MCF 10A (cell line): ENCODE measurements at places on chromosomes 11 and 22. TPM values are rescaled to one million over a fixed set of nuclear protein-coding genes. Genes with fewer than 3 reads are reported as not detected.

DNA sequence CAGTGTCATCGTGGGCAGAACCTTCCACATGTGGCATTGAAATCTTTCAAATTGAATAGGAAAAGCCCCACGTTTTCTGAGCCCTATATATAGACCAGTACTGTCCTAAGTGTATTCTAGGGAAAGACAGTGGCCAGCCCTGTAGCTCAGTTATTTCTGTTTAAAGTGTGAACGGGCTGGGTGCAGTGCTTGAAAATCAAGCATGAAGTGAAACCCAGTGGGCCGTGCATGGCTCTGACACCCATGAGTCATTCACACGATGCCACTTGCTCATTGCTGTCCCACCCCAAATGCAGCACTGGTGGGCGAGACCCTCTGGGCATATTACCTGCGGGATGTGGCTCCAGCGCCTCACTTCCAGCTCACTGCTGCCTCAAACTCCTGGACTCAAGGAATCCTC, 29.8 kb upstream of the CCDC188 start:
- no peak for DNase-seq

- no peak for DNase-seq
These were observed 49.8 kb upstream of the LMO2 start for GRCh38 chr11:33941637-33942160.

The MEI1 gene
- not detected in 2 replicates for total RNA-seq

The FAM111A gene
- total RNA-seq: 26.3 and 27.7 TPM in 2 replicates

The OR51M1 gene
- not detected in 2 replicates for total RNA-seq

The ARHGAP8 gene
- total RNA-seq: 10.3 and 18.6 TPM in 2 replicates

GRCh38 chr11:86930957-86931547, 24.1 kb downstream of the FZD4 start:
- no peak for DNase-seq

DNA sequence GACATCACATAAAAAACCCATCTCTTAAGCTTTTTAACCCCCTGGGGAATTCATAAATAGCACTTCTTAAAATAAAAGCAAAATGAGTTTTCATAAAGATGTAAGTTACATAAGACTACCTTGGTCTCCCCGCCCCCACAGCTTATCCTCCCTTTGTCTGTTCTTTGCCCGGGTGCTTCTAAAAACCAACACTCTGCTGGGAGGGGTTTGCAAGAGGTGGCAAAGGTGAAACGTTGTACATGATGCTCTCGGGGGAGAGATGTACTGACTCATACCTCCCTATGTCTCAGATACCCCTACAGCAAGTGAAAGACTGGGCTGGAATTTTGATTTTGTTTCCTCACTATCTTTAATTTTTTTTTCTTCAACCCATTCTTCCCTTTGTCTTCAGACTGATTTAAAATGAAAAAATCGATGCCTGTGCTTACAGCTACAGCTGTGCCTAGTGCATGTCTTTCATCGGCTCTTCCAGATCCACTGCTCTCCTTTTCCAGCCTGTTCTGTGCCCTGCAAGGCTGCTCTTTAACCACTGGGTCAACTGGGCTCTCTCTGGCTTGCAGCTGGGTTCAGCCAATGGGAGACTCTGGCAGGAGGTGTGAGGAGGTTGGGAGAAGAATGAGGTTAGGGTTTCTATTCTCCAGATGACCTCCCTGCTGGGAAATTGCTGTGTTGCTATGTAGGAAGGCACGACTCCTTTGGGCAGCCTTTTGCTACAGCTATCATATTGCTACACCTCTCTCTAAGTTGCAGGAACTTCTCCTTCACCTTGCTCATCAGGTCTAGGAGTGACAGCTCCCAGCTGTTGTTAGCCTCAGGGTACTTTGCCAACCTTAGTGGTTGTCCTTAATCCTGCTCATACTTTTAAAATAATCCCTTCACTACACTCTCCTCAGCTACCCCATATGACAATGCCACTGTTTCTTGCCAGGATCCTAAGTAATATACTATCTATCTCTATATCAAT, 266.5 kb downstream of the TENM4 start:
- DNase-seq: peak; percentile 48

The ANAPC15 gene
- 52.2 and 63.6 TPM in 2 replicates for total RNA-seq

DNA sequence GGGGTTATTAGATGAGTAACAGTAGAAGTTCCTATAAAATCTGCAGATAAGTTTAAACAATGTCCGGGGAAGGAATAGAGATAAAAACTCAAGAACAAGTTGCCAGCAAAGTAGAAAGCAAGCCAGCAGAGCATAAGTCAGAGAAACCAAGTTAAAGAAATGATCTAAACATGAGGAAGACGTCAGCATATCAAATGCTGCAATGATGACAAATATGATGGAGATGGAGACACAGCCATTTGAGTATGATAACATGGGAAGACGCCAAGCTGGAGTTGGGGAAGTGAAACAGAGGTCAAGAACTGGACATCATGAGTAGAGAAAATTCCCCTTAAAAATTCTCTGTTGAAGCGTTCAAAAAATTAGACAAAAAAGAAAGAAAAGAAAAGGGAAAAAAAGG, 571.5 kb downstream of the CNTN5 start:
- no peak for DNase-seq

DNA sequence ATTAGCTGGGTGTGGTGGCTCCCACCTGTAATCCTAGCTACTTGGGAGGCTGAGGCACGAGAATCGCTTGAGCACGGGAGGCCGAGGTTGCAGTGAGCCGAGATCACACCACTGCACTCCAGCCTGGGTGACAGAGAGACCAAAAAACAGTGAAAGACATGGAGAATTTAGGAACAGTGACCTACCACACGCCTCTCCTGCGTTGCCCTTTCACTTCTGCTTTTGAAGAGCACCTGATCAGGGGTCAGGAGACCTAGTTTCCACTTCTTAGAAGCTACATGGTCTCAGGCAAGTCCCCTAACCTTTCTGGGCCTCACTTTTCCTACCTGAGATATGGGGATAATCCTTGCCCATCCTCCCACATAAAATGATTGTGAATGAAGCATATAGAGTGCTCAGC, 12.2 kb downstream of the SLC35C1 start:
- no peak for DNase-seq

DNA sequence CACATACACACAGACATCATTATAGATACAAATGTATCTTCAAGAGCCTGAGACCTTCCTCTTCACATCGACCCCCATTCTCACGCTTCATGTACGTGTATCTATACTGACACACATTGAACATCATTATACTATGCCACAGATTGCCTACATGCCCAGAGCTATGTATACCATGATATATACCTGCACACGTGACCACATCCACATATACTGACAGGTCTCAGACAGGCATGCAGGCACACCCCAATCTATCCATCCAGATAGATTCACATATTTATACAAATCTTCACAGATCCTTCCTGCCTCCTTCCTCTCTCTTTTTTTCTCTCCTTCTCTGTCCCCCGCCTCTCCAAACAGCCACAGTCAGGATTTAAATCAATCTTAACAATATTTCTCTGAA, 140.1 kb downstream of the CEP164 start:
- no peak for DNase-seq

GRCh38 chr22:19289475-19290161, 1.9 kb downstream of the CLTCL1 start:
- DNase-seq: no peak

The LGR4 gene
- total RNA-seq: 14.2 and 14.8 TPM in 2 replicates

The ISX gene
- not detected in 2 replicates for total RNA-seq

GRCh38 chr11:35237351-35237750, 98.4 kb downstream of the CD44 start:
- DNase-seq: no peak

- no peak for DNase-seq
These were observed 10.0 kb upstream of the PKNOX2 start for GRCh38 chr11:125154378-125155099.

The PRDX5 gene
- total RNA-seq: 274 and 302 TPM in 2 replicates

GRCh38 chr22:42443240-42444076, 11.3 kb upstream of the NFAM1 start:
- no peak for DNase-seq

GRCh38 chr11:77557553-77557952, 32.2 kb upstream of the AQP11 start:
- peak; percentile 27 for DNase-seq

The HORMAD2 gene
- not detected in 2 replicates for total RNA-seq

The KRTAP5-8 gene
- total RNA-seq: not detected in 2 replicates

- DNase-seq: no peak
These were observed 165.2 kb downstream of the PGR start for GRCh38 chr11:100964435-100964834.

The TTC36 gene
- total RNA-seq: 0.52 and 0.63 TPM in 2 replicates

The KIRREL3 gene
- not detected in 2 replicates for total RNA-seq

DNA sequence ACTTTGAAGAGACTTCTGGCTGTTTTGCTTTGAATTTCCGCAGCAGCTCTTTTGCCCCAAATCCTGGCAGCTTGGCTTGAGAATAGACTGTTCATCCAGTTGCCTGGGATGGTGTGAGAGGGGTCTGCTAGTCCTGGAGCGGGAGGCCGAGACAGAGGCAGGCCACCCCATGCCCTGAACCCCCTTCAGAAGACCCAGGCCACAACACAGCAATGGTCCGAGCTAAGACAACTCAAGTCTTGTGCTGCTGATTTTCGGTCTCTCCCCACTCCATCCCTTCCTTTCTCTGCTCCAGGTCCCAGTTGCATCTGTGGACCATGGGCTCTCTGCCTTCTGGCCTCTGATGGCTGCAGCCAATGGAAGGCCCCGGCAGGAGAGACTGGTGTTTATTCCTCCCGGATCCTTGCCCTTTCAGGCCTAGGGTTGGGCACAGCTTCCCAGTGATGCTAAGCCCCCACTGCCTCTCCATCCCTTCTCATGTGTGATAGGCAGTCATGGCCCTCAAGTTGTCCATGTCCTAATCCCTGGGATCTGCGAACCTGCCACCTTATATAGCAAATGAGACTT, 31.9 kb upstream of the TP53I11 start:
- no peak for DNase-seq

The CTTN gene
- 264 and 294 TPM in 2 replicates for total RNA-seq

DNA sequence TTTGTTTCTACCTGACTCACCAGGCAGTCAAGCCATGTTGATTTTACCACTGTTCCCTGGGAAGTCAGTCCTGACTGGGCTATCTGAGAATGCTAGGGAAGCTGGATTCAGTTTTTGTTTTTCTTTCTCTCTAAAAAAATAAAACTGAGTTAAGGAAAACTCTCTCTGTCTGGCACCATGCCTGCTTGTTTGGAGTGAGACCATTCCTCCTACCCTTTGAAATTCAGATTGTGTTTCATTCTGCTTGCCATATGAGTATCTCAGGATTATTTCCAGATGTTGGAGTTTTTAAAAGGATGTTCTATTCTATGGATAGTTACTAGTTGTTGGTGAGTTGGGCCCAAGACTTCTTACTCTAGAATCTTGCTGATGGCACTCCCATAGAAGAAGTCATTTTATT, 1917.0 kb downstream of the LRRC4C start:
- DNase-seq: no peak

GRCh38 chr22:20904980-20905355, 12.2 kb upstream of the CRKL start:
- DNase-seq: no peak

DNA sequence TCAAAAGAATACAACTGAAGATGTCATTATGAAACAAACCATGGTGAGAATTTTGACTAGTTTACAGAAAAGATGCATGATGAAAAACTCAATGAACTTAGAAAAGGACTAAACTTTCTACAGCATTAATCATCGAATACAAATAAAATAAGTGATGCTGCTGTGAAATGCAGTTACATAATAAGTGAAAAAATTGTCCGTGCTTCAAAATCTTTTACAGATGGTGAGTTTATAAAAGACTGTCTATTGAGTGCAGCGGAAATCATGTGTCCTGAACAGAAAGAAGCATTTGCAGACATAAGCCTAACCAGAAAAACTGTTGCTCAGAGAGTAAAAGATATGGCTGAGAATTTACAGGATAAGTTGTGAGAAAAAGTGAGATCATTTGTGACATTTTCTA, 33.8 kb downstream of the NEAT1 start:
- no peak for DNase-seq

DNA sequence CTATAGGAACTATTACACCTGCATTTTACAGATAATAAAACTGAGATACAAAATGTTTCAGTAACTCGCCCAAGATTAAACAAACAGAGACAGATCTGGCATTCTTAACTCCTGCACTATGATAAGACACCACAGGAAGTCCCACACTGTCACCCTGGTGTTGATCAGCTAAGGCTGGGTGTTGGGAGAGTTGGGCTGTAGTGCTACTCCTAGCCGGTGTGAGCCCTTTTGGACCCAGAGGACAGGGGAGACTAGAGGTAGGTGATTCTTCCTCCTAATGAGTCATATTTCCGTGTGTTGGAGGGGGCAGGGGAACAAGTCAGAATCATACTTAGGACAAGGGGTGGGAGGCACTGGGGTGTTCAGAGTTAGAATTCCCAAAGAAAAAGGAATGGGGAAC, 353.2 kb upstream of the TENM4 start:
- peak; percentile 5 for DNase-seq

The ANGPTL5 gene
- not detected in 2 replicates for total RNA-seq

GRCh38 chr22:43707648-43708047, 104.5 kb downstream of the EFCAB6 start:
- DNase-seq: peak; percentile 7

DNA sequence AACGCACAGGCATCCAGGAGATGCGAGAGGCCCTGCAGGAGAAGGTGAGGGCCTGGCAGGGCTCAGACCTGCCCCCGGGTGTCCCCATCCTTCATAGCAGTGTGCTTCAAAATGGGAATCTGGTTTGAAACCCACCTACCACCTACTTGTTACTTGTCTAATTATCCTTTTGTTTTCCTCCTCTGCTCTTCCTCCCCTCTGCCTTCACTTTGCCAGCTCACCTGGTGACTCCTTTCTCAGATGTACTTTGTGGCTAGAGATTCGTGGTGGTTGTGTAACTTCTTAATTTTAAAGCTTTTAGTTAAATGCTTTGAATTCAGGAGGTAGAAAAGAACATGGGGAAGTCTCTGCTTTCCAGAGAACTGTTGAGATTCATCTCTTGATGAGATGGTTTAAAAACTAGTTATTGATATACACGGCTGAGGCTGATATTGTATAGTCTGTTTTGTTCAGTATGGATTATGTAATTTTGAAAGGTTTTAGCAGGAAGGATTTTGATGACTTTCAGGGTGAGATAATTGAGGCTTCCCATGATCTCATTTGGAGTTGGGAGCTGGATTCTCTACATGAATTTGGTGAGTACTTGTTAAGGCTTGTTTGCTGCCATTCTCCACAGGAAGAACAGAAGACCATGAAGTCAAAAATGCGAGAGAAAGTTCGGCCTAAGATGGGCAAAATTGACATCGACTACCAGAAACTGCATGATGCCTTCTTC, 8.0 kb downstream of the SF3B2 start:
- DNase-seq: no peak

GRCh38 chr11:108983636-108984420, 319.0 kb downstream of the DDX10 start:
- DNase-seq: no peak

- peak; percentile 54 for DNase-seq
These were observed at the start of gene AASDHPPT for GRCh38 chr11:106077609-106078455. Gene AASDHPPT (plus strand): TSS chr11:106077662. CDS start chr11:106077711, 49 bp downstream.

GRCh38 chr11:2149460-2149859, 10.3 kb upstream of the IGF2 start:
- DNase-seq: no peak

- peak; percentile 56 for DNase-seq
These were observed 679.9 kb upstream of the CCDC179 start for GRCh38 chr11:23540101-23540561.

DNA sequence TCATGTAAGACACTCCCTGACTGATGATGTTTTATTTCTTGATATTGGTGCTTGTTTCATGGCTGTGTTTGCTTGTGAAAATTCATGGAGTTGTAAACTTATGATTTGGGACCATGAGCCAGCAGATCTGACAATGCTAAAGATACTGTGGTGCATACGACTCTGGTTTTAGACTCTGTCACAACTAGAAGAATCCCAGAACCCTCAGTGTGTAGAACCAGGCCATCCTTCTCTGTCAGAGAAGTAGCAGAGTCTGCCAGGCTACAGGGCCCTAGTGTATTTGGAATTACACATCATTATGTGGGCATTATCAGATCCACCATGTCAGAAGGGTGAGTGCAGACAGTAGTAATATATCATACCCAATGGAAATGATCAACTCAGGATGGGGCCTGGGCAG, 209.8 kb upstream of the POU2AF2 start:
- DNase-seq: no peak
